ENCODE measurements at places on chromosomes 1 and 21.

DNA sequence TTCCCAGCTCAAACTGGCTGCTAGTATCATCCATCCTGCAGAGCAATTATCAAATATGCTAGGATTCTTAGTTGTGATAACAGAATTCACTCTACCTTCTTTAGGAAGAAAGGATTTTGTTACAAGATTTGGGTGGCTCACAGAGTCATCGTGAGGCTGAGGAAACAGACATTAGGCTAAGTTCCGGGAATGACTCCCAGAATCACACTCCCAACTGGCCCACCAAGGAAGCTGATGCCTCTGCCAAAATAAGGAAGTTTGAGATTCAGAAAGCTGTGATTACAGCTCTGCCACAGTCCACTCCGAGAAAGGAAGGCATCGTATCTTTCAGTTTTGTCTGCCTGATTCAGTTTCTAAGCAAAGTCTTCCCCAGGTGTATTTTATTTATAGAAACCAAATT, 50.6 kb upstream of the LYPLAL1 start:
- no peak for DNase-seq

DNA sequence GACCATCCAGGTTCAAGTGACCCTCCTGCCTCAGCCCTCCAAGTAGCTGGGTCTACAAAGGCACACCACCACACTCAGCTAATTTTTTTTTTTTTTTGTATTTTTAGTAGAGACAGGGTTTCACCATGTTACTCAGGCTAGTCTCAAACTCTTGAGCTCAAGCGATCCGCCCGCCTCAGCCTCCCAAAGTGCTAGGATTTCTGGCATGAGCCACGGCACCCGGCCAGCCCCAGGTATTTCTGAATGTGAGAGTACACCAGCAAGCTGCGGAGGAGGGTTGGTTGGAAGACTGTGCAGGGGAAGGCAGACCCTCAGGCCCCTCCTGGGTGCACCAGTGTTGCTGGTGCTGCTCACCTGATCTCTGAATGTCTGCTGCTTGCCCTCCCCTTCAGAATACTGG, 33.1 kb upstream of the SIM2 start:
- DNase-seq = no peak

- DNase-seq = no peak
Observed at GRCh38 chr21:34668803-34669148, at the start of gene CLIC6. Gene CLIC6 (plus strand): TSS chr21:34668994. CDS start chr21:34669389, 395 bp downstream.

DNA sequence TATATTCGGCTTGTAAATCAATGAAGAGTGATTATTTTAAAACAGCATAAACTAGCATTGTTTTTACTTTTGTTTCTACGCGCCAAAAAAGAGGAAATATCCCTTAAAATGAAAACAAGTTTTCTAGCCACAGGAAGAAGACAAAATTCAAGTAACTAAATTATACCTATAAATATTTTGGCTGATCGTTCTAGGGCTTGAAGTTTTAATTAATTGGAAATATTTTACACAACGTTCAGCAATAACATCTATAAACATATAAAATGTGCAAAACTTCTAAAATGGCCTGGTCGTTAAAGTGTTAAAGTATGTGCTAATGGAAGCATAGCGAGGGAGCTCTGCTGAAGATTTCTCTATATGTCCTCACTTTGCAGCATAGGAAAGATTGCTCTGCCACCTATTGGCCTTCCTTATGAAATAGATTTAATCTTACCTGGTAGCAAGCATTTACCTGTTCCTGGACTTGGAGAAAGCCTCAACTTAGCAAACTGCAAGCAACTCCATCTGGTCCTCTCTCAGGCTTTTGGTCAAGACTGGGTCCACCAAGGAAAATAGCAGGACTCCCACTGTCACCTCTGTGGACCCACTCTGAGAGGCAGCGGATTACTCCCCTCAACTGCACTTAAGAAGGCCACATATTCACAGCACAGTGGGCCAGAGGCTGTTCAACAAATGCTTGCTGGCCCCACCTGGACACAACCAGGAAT, 351.3 kb upstream of the RUNX1 start:
- DNase-seq = no peak

DNA sequence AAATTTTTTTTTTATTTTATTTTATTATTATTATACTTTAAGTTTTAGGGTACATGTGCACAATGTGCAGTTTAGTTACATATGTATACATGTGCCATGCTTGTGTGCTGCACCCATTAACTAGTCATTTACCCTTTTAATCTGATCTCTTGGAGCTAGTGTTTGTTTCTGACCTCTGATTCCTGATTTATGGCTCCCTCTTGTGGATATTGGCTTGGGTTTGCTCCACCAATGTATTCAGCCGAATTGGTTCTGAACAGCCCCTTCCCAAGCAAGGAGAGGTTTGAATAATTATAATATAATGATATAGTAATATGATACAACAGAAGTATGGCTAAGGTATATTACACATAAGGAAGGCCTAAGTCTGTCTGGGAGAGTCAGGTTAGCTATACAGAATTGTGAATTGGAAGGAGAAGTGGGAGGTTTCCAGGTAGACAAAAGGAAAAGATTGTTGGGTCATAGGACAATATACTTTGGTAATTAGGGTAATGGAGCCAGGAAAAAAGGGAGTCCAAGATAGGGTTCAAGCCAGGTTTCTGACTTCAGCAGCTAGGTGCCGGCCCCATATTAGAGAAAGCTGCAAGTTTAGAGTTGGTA, 53.1 kb upstream of the HMCN1 start:
- no peak for DNase-seq

DNA sequence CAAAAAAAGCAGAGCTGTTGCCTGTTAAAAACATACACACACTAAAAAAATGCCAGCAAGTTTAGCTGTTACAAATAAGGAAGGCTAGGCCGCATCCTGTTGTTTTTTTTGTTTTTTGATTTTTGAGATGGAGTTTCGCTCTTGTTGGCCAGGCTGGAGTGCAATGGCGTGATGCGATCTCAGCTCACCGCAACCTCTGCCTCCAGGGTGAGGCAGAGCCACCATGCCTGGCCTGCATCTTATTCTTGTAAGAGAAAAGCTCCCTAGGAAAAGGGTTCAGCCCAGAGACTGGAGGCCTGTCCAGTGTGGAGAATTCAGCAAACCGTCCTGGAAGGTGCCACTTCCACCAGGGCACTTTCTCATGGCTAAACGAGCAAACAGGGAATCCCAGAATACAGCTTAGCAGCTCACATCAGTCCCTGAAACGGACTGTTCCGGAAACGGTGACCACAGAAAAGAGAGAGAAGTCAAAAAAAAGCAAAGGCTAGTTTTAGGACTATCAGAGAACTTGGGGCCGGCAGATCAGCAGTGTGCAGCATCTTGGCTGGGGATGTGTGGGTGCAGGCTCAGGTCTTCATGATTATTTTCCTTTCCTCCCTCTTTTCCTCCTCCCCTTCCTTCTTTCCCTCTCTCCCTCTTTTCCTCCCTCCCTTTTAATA, 283.6 kb downstream of the AJAP1 start:
- no peak for DNase-seq

GRCh38 chr1:212860713-212861581, 2.9 kb downstream of the FLVCR1 start:
- no peak for DNase-seq

DNA sequence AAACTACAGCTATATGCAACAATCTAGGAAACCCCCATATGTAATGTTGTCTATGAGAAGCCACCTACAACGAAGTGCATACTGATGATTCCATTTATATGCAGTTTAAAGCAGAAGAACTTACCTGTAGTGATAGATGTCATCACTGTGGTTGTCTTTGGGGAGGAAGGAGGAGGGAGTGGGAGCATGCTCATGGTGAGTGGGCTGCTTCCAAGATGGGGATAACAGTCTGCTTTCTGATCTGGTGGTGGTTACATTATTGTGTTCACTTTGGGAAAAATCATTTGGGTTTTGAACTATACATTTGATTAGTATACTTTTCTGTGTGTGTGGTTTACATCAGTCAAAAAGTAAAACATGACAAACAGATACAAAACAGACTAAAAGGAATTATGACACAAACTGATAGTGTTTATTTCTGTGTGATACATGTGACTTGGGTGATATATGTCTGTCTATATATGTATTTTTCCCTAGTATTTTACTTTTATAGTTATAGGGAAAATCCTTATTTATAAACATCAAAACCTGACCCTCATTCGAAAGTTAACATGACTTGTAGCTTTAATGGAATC, 184.7 kb downstream of the VPS13D start:
- DNase-seq = no peak

DNA sequence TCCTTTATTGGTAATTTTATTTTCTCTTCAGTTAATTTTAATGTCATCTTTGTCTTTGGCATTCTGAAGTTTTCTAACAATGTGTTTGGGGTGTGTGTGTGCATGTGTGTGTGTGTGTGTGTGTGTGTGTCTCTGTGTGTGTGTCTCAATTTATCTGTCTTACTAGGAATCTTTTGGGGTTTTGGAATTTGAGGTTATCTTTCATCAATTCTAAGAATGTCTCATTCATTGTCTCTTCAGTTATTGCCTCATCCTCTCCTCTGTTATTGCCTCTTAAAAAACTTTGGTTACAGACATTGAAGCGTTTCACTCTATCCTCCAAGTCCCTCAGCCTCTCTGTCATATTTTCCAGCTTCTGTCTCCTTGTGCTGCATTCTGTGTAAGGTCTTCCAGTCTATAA, 18.1 kb upstream of the SAMD13 start:
- no peak for DNase-seq

GRCh38 chr1:244276646-244277045, 175.1 kb downstream of the ADSS2 start:
- DNase-seq = no peak

DNA sequence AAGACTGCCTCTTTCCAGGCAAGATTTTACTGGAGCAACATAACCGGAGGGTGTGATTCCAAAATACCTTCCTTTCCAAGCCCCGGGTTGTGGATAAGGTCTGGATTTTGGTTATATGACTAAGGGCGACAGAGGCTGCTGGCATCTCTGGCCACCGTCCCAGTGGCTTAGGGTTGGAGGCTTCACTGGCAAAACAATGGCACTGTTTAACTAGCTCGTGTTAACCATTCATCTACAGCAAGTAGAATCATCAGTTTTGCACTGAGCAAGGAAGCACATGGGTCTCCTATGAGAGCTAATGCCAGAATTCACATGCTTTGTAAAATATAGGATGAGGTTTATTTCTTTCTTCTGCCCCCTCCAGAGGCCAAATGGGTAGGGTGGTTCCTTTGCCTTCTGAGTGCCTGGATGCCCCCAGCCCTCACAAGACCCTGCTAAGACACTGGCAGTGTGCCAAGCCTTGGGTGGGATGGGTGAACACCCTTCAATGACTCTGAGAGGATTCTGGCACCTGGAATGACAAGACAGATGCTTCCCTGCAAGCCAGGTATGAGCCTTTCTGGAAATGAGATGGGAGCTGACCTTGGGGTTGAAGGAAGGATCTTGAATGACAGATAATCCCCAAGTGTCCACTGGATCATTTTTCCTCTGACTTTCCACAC, 36.8 kb downstream of the DHCR24 start:
- no peak for DNase-seq

DNA sequence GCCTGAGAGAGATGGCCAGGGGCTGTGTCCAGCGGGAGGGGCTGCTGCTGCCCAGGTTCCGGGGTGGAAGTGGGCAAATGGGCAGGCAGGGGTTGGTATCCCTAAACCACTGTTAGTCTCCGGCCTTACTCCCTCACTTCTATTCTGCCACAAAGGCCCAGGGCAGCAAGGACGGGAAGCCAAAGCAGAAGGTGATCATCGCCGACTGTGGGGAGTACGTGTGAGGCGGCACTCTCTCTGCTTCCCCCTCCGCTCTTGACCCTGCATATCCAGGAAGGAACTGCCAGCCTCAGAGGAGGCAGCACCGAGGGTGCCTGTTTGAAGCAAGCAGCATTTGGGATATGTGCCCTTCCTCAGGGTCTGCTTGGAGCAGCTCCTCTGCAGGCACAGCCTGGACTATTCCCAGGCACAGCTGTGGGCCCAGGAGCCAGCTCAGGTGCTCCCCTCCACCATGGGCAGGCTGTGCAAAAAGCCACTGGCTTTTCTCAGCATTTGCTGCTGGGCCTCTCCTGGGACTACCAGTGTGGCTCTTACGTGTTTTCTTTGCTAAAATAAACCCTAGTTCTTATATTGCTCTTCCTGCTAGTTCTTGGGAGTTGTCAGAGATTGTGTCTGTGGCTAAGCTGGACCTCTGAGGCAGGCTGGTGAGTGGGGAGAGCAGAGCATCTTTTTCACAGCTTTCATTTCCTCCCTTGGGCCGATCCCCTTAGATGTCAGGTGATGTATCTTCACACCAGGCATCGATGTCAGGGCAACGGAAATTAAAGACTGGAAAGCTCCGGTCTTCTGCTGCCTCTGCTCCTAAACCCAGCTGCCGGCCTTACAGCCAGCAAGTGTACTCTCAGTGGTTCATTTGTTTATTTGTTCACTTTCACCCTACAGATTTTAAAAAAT, 14.7 kb downstream of the PPIE start:
- no peak for DNase-seq

DNA sequence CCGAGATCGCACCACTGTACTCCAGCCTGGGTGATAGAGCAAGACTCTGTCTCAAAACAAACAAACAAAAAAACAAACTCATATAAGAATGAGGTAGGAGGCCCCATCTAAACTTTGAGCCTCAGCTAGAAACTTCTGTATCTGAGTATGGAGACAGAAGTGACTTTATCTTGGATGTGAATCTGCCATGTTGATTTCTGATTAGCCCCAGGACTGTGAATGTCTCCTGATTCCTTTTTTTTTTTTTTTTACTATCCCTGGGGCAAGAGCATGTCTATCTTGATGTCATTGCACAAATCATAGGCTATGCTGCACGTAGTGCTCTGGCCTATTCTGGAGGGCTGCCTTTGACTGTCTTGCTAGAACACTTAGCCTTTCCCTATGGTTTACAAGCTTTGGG, 211.0 kb downstream of the PTPRU start:
- no peak for DNase-seq

DNA sequence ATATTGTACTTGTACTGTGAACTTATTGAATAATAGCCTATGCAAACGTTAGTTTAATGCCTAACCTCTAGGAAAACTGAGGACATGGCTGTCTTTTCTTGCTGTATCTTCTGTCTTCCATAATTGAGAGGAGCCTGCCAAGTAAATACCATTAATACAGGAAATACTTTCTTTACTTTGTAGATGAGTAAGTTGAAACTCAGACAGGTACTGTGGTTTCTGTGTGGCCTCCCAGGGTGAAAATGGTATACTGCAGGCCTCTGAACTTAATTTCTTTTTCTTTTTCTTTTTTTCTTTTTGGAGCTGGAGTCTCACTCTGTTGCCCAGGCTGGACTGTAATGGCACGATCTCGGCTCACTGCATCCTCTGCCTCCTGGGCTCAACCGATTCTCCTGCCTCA, 208.8 kb upstream of the ADGRL4 start:
- no peak for DNase-seq

All from stimulated activated CD8-positive, alpha-beta memory T cell treated with anti-CD3 and anti-CD28 coated beads, Interleukin-15, amount 100 ng/mL, for 48 hours (primary cell).